Suprapubic skin (tissue), 4 donors: ENCODE measurements at places on chromosomes 6 and 20.

DNA sequence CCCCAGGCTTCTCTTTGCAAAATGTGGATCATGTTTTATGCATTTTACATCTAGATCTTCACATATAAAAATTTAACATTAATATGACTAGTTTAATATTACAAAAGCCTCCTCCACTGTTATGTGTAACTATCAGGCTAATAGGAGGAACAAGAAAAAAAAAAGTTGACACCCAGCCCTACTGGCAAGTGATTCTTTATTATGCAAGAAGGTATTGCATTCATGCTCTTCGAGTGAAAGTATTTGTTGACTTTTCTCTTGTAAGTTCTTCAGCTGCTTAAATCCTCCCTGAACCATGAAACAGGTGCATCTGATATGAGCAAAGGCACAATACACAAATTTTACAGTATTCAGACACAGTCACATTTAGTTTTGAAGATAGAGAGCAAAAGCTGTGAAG, 716 bp upstream of the HLA-DQB2 start:
- no peaks in the 10 kb centered on the region for H3K4me1 ChIP-seq
- H3K27me3 ChIP-seq, result peaks cover 44% of the 10 kb centered on the region
- no peak overlapping the region for H3K4me3 ChIP-seq
- H3K36me3 ChIP-seq, result no peaks in the 10 kb centered on the region

DNA sequence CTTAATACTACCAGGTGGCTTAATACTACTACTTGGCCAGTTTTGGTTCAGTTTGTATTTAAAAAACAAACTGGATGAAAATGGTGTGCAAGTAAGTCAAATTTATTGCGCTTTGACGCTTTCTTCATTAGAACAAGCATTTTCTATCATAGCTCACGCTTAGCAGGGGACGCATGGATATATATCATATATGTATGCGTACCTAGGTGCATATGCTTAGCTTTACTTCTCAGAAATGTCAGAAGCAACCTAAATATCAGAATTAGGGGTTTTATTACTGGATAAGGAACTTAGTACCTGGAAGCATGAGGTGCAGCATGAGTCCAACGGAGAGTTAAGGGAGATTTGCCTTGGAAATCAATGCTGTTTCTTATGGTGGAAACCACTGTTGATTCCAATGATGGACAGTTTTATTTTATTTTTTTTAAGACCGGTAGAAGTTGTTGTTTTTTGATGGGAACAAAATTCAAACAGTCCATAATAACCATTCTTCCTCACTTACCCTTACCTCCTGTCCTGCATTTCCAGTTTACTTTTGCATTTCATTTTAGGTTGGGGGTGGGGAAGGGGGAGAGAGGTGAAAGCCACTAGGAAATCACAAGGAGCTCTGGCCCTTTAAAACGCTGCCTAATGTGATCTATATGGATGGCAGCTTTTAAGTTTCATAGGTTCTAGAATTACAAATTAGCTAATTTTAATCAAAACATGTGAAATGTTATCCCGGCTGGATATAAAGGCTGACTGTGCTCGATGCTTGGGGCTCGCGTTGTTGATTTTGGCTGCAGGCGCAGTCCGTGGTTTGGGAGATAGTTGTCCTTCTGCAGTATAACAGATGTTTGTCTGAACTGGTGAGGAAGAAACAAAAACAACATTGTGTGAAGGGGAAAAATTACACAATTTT, 2.1 kb downstream of the SOBP start:
- peaks cover 49% of the 10 kb centered on the region for H3K27me3 ChIP-seq
- no peaks in the 10 kb centered on the region for H3K36me3 ChIP-seq
- peak overlapping the region; percentile 79 for H3K4me3 ChIP-seq
- peaks cover 39% of the 10 kb centered on the region for H3K4me1 ChIP-seq

GRCh38 chr6:34195726-34196115, 41.0 kb upstream of the HMGA1 start:
- H3K4me3 ChIP-seq, result peak overlapping the region; percentile 53
- peaks cover 11% of the 10 kb centered on the region for H3K4me1 ChIP-seq
- no peaks in the 10 kb centered on the region for H3K27me3 ChIP-seq
- no peaks in the 10 kb centered on the region for H3K36me3 ChIP-seq

DNA sequence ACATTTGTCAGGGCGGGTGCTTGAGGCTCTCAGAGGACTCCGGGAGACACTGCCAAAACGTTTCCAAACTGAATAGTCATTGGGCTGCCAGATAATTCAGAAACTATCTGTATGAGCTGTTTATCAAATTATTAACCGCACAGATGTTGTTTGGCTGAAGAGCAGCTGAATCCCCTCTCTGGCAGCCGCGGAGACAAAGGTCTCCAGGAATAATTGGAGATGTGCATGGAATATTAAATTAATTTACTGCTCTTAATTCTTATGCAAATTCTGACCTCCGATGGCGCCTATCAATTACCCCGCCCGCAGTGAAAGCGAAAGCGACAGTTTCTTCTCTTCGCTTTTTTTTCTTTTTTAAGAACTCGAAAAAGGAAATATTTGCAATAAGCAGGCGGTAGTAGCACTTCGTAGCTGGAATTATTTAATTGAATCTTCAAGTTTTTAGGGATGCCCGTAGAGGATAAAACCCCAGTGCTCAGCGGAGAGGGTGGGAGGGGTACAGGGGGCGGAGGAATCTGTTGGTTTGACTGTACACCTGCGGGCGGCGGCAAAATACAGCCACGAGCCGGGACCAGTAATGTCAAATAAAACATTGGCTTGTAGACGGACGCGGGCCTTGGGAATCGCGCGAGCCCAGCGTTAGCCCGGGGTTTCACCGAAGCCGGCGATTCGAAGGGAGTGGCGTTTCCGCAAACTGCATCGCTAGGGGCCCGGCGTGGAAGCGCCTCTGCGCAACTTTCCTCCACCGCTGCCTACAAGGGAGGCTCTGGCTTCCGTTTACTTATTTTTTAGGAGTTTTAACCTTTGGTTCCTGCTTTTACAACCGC, 6.2 kb downstream of the LINC00237 start:
- peaks cover 69% of the 10 kb centered on the region for H3K27me3 ChIP-seq
- H3K4me1 ChIP-seq, result peaks cover 44% of the 10 kb centered on the region
- peak; percentile 72 for DNase-seq
- H3K27ac ChIP-seq, result no peak overlapping the region
- H3K36me3 ChIP-seq, result no peaks in the 10 kb centered on the region
- peak overlapping the region; percentile 48 for H3K4me3 ChIP-seq

GRCh38 chr20:33132513-33133372, 35.2 kb upstream of the BPIFA2 start:
- DNase-seq, result no peak
- no peak overlapping the region for H3K4me3 ChIP-seq
- no peaks in the 10 kb centered on the region for H3K36me3 ChIP-seq
- H3K27ac ChIP-seq, result no peak overlapping the region
